ENCODE measurements at places on chromosomes 1 and 21.

DNA sequence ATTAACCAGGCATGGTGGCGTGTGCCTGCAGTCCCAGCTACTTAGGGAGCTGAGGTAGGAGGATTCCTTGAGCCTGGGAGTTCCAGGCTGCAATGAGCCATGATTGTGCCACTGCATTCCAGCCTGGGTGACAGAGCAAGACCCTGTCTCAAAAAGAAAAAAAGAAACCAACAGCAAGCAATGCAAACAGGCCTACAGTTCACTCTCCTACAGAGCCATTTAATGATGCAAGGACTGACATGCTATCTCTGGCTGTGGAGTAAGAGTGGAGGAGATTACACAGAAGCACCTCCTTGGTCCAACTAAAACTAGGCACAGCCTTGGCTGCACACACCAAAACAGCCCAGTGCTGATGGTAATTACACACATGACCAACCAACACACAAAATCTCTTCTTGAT lies 127.5 kb upstream of the SOD1 start:
- DNase-seq = no peak

GRCh38 chr1:91753878-91754277 lies 132.1 kb downstream of the TGFBR3 start:
- no peak for DNase-seq

GRCh38 chr1:8154621-8155052 lies 128.5 kb upstream of the ERRFI1 start:
- DNase-seq = no peak

DNA sequence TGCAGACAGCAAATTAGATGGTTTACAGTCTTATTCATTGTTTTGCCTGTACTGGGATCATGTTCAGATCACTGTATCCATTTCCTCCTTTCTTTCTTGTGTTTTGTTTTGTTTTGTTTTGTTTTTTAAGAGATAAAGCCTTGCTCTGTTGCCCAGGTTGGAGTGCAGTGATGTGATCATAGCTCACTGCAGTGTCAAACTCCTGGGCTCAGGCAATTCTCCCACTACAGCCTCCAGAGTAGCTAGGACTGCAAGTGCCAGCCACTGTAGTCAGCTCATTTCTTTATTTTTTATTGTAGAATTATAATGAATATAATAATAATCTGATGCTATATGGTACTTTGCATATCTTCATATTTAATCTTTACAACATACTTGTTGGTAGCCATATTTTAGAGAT lies 403.7 kb upstream of the B3GALT2 start:
- no peak for DNase-seq

DNA sequence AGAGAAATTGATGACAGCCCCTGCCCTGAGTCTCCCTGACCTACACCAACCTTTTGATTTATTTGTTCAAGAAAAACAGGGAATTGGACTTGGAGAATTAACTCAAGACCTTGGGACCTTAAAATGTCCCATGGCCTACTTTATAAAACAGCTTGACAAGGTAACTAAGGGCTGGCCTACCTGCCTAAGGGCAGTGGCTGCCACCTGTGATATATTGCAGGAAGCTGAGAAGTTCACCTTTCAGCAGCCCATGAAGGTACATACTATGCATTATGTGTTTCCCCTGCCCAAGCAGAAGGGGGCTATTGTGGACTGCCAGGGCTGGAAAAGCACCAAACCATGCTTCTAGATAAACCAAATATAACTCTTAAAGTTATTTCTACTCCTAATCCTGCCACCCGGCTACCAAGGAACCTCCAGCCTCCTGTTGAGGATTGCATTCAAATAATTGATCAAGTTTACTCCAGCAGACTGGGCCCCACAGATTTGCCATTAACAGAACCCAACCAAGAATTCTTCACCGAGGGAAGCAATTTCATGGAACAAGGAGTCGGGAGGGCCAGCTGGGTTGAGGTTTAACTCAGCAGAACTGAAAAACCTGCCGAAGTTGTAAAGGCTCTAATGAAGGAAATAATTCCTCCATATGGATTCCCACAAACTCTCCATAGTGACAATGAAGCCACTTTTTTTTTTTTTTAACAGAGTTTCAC lies 28.2 kb downstream of the LACTBL1 start:
- DNase-seq = no peak

DNA sequence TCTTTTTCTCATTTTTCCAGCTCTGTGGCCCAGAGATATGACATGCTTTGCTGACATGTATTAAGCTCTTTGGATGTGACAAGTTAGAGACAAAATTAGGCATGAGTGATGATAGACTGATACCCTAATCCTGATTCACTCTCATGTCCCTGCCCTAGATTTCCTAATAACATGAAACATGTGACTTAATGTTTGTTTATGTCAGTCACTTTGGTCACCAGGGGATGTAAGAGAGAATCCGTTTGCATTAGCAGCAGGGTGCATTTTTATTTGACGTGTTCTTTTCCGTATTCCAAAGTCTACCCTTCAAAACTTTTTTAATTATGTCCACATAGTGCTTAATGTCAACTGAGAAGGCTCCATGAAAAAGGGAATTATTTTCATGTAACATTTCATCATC lies 192.4 kb downstream of the HMCN1 start:
- DNase-seq = no peak

GRCh38 chr1:38203441-38203840 lies 156.8 kb upstream of the POU3F1 start:
- no peak for DNase-seq

DNA sequence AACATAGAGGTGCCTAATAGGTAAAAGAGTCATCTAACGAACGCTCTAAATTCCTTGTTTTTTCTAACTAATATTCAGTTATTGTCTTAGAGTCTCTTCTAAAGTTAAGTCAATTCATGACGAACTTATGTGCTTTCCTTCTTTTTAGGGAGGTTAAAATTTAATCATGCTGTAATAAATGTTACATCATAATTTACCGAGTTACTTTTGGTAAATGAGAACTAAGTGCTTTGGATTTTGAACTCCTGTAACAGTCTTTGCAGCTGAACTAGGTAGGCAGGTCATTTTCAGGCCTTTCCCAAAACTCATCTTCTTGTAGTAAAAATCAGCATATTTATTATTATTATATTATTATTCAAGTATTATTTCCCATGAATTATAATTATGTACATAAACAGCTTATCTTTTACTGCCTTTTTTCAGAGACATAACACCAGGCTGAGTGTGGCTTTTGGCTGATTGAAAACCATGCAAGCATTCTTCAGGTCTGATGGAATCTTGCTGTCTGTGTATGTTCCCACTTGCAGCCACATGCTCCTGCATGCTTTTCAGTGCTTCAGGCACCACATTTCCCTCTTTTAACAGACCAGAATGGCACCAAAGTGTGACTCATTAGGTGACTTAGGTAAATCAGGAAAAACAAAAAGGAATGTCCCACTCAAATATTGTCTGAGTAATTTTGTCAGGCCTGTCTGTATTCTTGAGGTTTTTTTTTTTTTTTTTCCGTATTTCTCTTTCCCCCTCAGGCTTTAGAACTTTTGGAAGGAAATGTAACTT lies 81.0 kb upstream of the CD55 start:
- no peak for DNase-seq

DNA sequence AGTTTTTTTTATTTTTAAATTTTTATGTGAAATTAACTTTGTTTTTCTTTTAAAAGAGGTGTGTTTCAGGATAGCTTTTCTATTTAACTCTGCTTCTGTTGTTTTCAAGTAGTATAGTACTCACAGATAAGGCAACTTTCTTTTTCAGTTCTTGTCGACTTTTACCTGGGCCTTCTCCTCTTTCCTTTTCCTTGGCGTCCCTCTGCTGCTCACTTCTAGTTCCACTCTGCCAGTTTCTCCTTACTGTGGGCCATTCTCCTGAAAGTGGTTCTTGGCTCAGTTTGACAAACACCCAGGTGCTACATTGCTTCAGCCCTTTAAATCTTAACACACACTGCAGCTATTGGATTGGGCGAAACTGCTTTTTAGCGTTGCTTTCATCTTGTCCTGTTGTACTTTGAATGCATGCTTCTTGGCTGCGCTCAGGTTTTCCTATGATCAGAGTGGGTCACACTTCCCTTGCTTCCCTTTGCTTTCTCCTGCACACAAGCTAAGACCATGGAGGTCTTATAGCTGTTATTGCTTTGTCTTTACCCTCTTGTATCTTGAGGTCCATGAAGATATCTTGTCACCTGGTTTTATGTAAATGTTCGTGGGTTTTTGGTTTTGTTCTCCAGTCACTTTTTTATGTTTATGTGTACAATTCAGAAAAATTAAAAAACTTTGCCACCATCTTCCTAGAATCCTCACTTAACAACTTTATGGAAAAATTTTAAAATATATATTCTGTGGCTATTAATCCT lies 21.6 kb downstream of the GABPA start:
- no peak for DNase-seq

- no peak for DNase-seq
Observed at GRCh38 chr1:75492011-75492410, 118.9 kb downstream of the SLC44A5 start.

DNA sequence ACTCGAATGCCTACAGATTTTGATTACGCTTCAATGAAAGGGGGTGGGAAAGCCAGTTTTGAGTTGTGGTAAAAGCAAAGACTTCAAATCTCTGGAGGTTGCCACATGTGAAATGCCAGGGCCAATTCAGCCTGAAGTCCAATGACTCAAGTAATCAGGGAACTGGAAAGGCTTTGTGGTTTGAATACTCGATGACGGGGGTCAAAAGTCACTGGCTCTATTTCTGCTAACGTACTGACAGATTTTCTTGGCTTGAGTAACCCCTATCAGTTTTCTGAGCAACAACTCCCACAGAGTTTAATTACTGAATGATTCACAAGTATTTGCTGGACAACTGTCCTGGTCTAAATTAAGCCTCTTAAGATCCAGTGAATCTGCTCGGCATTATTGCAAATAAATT lies 152.2 kb downstream of the SIPA1L2 start:
- DNase-seq = no peak

GRCh38 chr1:30323841-30324240 lies 399.5 kb downstream of the MATN1 start:
- DNase-seq = no peak

DNA sequence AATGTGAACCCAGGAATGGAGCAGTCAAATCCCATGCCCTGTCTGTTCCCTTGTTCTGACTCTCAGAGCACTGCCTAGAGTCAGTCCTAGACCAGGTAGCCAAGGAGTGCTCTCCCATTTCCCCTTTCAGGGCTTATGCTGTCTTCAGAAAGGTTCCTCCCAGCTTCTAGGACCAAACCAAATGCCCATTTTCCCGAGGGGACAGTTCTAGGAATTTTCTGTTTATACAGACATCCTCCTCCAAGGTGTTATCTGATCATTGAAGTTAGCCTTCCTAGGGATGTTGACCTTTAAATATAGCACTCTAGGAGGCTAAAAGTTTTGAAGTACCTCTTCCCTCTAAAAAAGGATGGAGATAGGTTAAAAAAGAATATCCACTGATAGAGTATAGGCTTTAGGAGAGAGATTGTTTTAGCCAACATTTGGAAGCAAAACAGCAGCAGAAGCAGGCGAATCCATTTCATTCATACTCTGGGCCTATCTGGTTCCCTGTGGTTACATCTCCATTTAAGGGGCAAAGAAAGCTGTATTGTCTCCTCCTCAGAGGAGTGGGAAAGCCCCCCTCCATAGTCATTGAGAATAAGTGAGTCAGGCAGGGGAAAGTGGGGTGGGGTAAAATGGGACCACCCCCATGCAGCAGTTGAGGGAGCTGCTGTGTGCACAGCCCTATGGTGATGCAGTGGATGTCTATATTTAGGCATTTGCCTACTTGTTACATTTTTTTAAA lies 126.5 kb downstream of the SPATA46 start:
- DNase-seq = no peak

DNA sequence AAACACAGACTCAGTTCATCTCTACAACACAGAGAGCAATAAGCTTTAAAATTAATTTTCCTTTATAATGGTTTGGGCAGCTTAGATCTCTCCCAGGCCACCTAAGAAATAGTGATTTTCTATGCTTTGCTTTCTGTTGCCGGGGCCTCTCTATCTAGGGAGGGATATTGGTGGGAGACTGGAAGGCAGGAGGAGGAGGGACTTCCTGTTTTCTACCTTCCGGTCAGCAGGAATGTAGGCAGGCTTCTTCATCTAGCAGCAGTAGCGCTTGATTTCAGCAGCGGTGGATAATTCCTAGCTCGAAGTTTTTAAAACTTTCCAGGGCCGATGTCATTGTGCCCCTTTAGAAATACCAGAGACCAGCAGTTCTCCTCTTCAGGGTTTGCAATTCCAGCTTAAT lies 5.1 kb upstream of the DESI2 start:
- DNase-seq = no peak

GRCh38 chr1:39642796-39643195 lies 3.4 kb upstream of the HEYL start:
- DNase-seq = no peak

GRCh38 chr1:174297351-174297750 lies 138.0 kb downstream of the RABGAP1L start:
- no peak for DNase-seq

GRCh38 chr1:26036756-26037281 lies 9.1 kb downstream of the SLC30A2 start:
- no peak for DNase-seq

DNA sequence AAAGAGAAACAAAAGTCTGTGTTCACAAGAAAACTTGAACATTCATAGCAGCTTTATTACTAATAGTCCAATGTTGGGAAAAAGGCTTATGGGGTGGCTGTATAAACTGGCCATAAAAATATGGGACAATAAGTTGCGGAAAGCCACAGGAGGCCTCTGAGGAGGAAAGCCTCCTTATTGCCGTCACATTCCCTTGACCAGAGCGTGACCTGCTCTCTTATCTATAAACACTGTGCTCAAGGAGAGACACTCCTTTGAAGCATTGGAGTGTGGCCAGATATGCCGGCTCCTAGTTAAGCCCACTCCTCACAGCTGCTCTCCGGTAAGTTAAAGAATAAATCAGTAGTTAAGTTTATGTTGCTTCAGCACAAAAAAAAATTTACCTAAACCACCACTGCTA lies 19.7 kb downstream of the OR6Y1 start:
- no peak for DNase-seq

GRCh38 chr1:113073479-113073950 lies 517 bp downstream of the LRIG2 start:
- no peak for DNase-seq

DNA sequence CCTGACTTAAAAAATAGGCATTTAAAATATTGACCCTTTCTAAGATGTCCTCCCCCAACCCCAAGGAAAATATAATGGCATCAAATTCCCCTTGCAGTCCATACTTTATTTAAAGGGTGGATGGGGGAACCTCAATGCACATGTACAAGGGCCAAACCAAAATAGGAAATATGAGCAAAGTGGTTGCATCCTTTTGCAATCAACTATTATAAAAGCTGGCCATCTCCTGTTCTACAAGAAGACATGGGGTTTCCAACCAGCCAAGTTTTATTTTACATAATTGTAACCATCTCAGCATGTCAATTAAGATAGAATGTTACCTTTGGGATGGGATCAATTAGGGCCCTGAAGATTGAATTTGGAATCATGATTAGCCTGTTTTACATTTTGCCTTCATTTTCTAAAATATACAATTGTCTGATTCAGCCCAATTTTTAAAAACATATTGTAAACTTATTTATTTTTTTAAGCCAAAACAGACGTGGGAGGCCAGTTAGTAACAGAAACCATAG lies 146.7 kb upstream of the NFIA start:
- DNase-seq = no peak

- DNase-seq = no peak
Observed at GRCh38 chr1:109198745-109199144, 15.0 kb upstream of the SARS1 start.
